ENCODE measurements at places on chromosomes 4 and X.

GRCh38 chrX:132576939-132577338 is 88.1 kb upstream of the MBNL3 start:
- no peak for DNase-seq

- no peak for DNase-seq
Measured at GRCh38 chr4:151629097-151629783, 131.6 kb downstream of the GATB start.

DNA sequence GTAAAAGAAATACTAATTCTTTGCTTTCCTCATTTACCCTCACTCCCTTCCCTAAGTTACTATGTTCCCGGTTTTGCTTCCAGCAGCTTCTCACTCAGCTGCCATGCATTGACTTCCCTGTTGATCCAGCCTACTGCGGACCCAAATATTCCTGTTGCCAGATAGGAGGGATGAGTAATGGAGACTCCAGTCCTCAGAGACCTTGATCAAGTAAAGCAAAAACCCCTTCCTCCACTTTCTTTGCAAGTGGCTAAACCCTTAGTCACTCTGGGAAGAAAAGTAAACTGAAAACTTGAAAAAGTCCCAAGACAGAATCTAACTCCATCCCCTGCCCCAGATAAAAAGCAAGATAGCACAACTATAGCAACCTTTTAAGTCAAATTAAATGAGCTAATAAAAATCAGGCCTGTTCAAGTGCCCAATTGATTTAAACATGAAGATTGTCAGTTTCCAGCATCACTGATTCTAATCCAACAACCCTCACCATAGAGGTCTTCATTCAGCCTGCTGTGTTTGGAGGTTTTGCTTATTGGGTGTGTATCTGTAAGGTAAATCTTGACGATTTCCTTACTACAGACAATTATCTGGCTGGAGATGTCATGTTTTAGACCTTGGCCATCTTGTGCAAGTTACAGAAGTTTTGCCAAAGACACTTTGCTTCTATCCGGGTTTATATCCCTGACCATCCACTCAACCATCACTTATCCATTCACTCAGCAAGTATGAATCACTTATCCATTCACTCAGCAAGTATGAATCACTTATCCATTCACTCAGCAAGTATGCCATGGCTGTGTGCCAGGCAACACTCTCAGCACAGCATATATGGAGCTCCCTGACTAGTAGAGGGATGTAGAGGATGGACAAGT is 17.6 kb downstream of the FGFBP1 start:
- no peak for DNase-seq

- no peak for DNase-seq
Measured at GRCh38 chrX:45749375-45749774, 548.7 kb upstream of the DIPK2B start.

GRCh38 chr4:10160281-10160856 is 43.8 kb upstream of the WDR1 start:
- no peak for DNase-seq

DNA sequence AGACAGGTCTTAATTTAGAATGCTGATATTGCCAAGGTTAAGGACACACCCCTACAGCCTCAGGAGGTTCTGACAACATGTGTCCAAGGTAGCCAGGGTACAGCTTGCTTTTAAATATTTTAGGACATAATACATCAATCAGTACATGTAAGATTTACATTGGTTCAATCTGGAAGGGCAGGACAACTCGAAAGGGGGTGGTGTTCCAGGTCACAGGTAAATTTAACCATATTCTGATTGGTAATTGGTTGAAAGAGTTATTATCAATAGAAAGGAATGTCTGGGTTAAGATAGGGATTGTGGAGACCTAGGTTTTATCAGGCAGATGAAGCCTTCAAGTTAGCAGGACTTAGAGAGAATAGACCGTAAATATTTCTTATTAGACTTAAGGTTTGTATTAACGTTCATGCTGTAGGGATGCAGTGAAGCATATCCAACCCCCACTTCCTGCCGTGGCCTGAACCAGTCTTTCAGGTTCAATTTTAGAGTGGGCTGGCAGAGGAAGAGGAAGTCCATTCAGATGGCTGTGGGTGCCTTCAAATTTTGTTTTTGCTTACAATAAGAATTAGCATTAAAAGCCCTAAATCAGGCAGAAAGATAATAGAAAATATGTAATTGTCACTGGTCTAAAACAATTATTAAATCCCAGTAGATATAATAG is 136.5 kb upstream of the GALNTL6 start:
- DNase-seq = no peak

- no peak for DNase-seq
Measured at GRCh38 chrX:112424166-112424565, 255.6 kb downstream of the LHFPL1 start.

DNA sequence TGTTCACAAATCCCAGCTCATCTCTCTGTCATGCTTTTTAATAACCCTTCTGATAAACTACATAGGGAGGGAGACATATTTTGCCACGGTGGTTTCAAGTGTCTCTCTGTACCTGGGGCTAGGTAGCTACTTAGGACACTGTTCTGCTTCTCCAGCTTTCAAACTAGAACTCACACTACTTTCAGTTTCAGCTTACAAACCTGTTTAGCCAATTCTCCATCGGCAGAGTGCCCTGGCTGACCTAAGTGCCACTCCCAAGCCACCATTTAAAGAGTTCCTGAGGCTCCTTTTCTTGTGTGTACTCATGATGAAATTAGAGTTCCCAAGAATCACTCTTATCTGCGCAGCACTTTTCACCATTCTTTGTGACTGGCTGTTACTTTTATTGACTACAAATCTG is 899.2 kb downstream of the FAT4 start:
- no peak for DNase-seq

- no peak for DNase-seq
Measured at GRCh38 chr4:9904976-9905587, 116.2 kb downstream of the SLC2A9 start.

GRCh38 chrX:150094996-150095395 is 156.7 kb upstream of the EOLA2 start:
- DNase-seq = no peak

DNA sequence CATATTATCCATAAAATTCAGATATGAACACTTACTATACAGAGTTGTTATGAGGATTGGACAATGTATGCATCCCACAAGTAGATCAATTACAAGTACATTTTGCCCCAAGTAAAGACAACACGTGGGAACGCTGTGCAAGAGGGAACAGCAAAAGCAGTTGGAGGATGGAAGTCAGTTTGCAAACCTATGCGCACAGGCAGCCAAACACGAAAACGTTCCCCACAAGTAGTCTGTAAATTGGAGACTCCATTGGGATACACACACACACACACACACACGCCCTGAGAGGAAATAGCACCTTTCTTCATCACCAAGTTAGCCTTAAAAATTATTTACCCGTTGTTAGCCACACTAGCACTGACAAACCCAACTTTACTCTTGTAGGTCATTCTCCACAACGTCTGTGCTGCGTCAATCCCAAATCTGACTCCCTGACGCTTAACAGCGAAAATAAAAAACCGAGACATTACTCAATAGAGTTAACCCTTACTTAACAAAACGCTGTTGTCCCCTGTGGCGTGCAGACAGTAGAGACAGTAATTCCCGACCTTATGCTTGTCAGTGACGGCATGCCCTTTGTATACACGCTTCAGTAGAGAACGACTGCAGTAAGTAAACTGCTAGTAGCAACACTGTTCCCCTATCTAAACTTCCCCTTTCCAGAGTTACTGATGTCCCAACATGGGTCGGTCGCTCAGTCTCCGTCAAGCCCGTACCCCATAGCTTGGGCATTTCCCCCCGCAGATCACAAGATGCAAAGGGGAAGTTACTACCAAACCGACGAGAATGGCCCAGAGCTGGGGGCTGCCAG is 730 bp downstream of the MANBA start:
- DNase-seq = peak; percentile 12

- DNase-seq = no peak
Measured at GRCh38 chrX:23515028-23515427, 152.3 kb upstream of the PRDX4 start.

GRCh38 chrX:123298026-123298425 is 113.9 kb downstream of the GRIA3 start:
- DNase-seq = no peak

- DNase-seq = no peak
Measured at GRCh38 chr4:17195461-17196275, 297.2 kb upstream of the LDB2 start.

GRCh38 chr4:183248201-183248600 is 71.9 kb downstream of the CLDN22 start:
- no peak for DNase-seq

DNA sequence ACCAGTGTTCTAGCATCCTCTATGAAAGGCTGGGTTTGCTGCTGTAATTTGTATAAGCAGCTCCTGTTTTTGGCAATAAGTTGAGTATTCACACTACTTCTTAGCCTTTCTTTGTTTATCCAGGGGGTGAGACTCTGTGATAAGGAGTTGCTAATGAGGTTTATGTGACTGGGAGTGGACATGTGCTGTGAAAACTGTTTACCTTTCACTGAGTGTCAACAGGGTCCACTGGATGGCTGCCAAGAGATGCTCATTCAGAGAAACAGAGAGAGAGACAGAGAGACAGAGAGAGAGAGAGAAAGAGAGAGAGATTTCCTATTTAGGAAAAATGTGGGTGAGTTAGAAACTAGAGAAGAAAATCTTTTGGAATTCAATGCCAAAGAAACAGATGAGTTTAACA is 233.9 kb downstream of the CHIC2 start:
- DNase-seq = no peak

DNA sequence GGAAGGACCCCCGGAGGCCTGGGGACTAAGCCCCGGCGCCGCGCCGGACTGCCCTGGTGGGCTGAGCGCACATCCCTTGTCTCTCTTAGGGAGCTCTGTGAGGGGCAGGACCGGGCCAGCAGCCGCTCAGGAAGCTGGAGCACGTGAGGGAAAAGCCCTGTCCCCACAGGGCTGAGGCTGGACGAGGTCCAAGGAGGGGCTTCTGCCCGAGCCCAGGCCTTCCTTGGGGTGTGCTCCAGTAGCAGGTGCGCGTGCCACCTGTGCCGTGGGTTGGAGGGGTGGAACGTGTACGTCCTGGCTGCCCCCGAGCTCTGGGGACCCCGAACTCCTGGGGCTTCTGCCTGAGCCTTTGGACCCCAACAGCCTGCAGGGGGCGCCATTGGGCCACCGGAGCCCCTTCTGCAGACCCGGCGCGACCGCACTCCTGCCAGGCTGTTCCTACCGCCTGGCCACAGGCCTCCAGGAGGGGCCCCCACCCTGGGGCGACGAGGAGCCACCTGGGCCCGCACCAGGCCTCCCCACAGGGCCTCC is 27.2 kb downstream of the TACC3 start:
- DNase-seq = peak; percentile 94

DNA sequence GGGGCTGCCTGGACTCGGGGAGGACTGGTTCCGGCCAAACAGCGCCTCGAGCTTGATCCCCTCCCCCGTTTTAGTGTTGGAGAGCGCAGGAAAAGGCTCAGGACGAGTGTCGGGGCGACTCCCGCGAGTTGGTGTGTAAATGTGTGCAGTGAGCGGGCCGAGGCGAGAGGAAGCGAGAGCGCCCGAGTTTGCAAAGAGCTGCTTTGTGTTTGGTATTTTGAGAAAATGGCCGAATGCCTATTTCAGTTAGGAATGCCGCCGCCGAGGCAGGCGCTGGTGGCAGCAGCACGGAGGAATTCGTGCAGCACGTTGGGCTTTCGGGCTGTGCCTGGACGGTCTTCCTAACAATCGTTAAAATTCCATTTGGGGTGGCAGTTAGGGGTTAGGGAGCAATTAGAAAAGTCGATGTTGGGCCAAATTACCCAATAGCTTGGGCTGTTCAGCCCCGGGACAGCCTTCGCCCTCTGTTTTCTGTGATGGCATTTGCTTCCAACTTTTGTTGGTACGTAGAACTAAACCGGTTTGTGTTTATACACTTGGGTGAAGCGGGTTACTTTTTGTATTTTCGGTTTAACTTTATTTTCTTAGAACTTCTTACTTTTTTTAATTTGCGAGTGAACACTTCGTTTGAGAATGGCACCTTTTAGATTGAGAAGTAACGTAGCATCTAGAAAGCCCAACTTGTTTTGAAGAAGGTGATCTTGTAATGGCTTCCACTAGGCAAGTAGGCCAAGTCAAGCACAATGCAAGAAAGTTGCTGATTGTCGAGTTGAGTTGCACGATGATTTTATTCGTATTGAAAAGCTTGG is 1.6 kb downstream of the REST start:
- peak; percentile 63 for DNase-seq

- no peak for DNase-seq
Measured at GRCh38 chr4:1258457-1258856, 9.5 kb upstream of the CTBP1 start.

Measured in stimulated activated naive CD8-positive, alpha-beta T cell treated with anti-CD3 and anti-CD28 coated beads, Interleukin-15, Interleukin-2, amounts not matched to agents 100 U/mL and 50 U/mL, for 24 hours (primary cell).